Upper lobe of left lung (tissue), 6 donors: ENCODE measurements at places on chromosomes 16 and 17. TPM values are rescaled to one million over a fixed set of nuclear protein-coding genes. Genes with fewer than 3 reads are reported as not detected.

- peaks cover 38% of the 10 kb centered on the region for H3K4me1 ChIP-seq
- peak; percentile 62 for DNase-seq
- H3K27me3 ChIP-seq, result no peaks in the 10 kb centered on the region
- H3K36me3 ChIP-seq, result no peaks in the 10 kb centered on the region
- no peak overlapping the region for H3K4me3 ChIP-seq
- H3K27ac ChIP-seq, result peak overlapping the region; percentile 85
Measured at GRCh38 chr17:2214047-2214928, 89.3 kb downstream of the SMG6 start.

The KCNH6 gene
- total RNA-seq, result not detected

DNA sequence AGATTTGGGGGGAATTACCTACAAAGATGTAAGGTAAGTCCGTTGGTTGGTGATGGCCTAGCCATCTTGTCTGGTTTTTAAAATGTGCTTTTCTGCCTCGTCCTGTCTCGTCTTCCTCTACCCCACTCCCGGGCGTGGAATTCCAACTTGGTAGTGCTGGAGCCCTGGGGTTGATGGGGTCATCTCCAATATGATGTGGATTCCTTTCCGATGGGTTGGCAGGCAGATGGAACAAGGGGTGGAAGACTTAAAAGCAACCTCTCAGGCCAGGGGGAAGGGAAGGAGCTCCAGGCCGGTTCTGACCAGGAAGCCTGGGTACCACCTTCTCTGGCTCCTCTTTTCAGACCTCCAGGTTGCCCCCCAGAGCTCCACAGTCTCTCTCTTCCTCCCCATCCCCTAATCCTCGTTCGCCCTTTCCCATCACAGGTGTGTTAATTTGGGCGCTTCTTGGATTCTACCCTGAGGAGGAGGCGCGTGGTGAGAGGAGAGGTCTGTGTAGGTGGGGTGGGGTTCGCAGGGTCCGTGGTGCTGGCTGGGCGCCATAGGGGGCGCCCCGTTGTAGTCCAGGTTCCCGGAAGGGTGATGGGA is 5.1 kb upstream of the HOXB2 start:
- no peaks in the 10 kb centered on the region for H3K36me3 ChIP-seq
- H3K27me3 ChIP-seq, result no peaks in the 10 kb centered on the region
- H3K4me3 ChIP-seq, result no peak overlapping the region
- no peak for DNase-seq
- H3K27ac ChIP-seq, result peak overlapping the region; percentile 64

GRCh38 chr17:8382052-8382879 is 727 bp downstream of the RPL26 start:
- no peaks in the 10 kb centered on the region for H3K27me3 ChIP-seq
- H3K36me3 ChIP-seq, result peaks cover 47% of the 10 kb centered on the region
- H3K4me1 ChIP-seq, result peaks cover 40% of the 10 kb centered on the region
- DNase-seq, result no peak
- peak overlapping the region; percentile 83 for H3K4me3 ChIP-seq

- H3K27ac ChIP-seq, result no peak overlapping the region
- no peak overlapping the region for H3K4me3 ChIP-seq
- no peaks in the 10 kb centered on the region for H3K27me3 ChIP-seq
- no peaks in the 10 kb centered on the region for H3K36me3 ChIP-seq
- H3K4me1 ChIP-seq, result no peaks in the 10 kb centered on the region
- DNase-seq, result peak; percentile 13
Measured at GRCh38 chr16:75198135-75198600, 8.8 kb downstream of the CTRB2 start.

- no peak overlapping the region for H3K4me3 ChIP-seq
- H3K36me3 ChIP-seq, result peaks cover 81% of the 10 kb centered on the region
- no peak for DNase-seq
- peaks cover 16% of the 10 kb centered on the region for H3K4me1 ChIP-seq
Measured at GRCh38 chr16:57041182-57042156, 50.9 kb upstream of the CPNE2 start.

The OR1G1 gene
- not detected for total RNA-seq

DNA sequence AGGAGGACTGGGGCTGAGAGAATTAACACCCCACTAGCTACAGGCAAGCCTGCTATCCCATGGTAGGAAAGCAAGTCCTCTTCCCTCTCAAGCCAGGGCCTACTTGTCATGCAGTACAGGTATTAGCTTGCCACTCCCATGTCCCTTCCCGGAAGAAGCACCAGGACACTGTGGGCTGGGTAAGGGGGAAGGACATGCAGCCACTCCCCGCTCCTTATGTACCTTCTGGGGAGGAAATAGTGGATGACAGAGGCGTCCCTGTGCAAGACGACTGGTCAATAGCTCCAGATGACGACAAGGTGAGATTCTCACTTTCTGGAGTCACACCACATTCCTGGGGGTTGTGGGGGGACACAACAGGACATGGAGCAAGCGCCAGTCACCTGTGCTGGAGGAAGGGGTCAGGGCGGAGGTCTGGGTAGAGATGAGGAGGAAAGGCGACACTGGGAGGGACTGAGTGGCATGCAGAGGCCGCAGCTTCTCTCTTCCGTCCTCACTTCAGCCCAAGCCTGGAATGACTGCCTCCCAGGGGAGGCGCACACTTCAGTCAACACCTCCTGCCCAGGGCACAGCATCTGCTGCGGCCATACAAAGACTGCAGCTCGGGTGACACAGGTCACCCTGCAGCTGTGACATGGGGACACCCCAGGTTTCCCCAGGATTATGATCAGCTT is 15.1 kb upstream of the FOXJ1 start:
- H3K27me3 ChIP-seq, result no peaks in the 10 kb centered on the region
- no peak for DNase-seq
- H3K4me3 ChIP-seq, result no peak overlapping the region
- H3K36me3 ChIP-seq, result no peaks in the 10 kb centered on the region
- H3K4me1 ChIP-seq, result no peaks in the 10 kb centered on the region

GRCh38 chr16:58120234-58120633 is 8.9 kb downstream of the CFAP20 start:
- H3K4me3 ChIP-seq, result no peak overlapping the region
- H3K27ac ChIP-seq, result peak overlapping the region; percentile 4
- DNase-seq, result no peak
- H3K36me3 ChIP-seq, result peaks cover 6% of the 10 kb centered on the region
